ENCODE measurements at places on chromosomes 3 and 15. TPM values are rescaled to one million over a fixed set of nuclear protein-coding genes. Genes with fewer than 3 reads are reported as not detected.

Gene SKOR1
- under 0.01 TPM for total RNA-seq

Gene SLC12A1
- not detected for total RNA-seq

Gene CADPS
- under 0.01 TPM for total RNA-seq

Gene HHATL
- not detected for total RNA-seq

Gene CYP1A1
- total RNA-seq = not detected

Gene CMTM8
- total RNA-seq = 0.18 TPM

Gene MAPKAPK3
- 21.4 TPM for total RNA-seq

Gene CD276
- 182 TPM for total RNA-seq

Gene FOXL2NB
- total RNA-seq = 33.4 TPM

Gene VILL
- total RNA-seq = 2.6 TPM

Gene RLBP1
- total RNA-seq = not detected

Gene CA12
- total RNA-seq = 39.9 TPM

Gene AP3S2
- total RNA-seq = 45.6 TPM

Gene RETNLB
- total RNA-seq = not detected

Gene PYGO1
- total RNA-seq = 3.9 TPM

Gene CFAP20DC
- total RNA-seq = 6.9 TPM

Gene REC114
- not detected for total RNA-seq

Gene RBMS3
- 28.9 TPM for total RNA-seq

Gene PCLAF
- 62.9 TPM for total RNA-seq

Gene ZNF502
- 2.1 TPM for total RNA-seq

Gene CLPX
- 20.5 TPM for total RNA-seq

Gene FURIN
- total RNA-seq = 82.8 TPM

Gene GASK1A
- total RNA-seq = 1.1 TPM

Gene ISLR2
- not detected for total RNA-seq

Gene PLSCR4
- total RNA-seq = 22.5 TPM

Gene GOLGA6L10
- total RNA-seq = 1.8 TPM

Gene DRD3
- total RNA-seq = not detected

Gene EMC7
- total RNA-seq = 60.3 TPM

Gene TM6SF1
- total RNA-seq = 3.4 TPM

Gene LCTL
- total RNA-seq = 0.58 TPM

Gene MESD
- 21.0 TPM for total RNA-seq

Gene UROC1
- not detected for total RNA-seq

Gene SLC25A36
- total RNA-seq = 12.7 TPM

Gene C15orf62
- 0.18 TPM for total RNA-seq

Measured in myometrial cell (primary cell).